ENCODE measurements at places on chromosomes 16 and 17.

DNA sequence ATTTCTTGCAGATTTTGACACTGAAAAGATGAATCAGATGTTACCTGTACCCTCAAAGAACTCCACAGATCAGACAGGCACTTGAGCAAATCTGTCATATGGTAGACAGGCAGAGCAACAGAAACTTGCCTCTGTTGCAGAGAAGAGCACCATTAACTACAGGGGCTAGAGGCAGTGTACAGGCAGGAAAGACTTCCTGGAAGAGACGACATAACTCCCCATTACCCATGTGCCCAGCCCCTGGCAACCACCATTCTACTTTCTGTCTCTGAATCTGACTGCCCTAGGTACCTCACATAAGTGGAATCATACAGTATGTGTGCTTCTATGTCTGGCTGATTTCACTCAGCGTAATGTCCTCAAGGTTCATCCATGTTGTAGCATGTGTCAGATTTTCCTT, 15.5 kb downstream of the GFOD2 start:
- no peak for DNase-seq

DNA sequence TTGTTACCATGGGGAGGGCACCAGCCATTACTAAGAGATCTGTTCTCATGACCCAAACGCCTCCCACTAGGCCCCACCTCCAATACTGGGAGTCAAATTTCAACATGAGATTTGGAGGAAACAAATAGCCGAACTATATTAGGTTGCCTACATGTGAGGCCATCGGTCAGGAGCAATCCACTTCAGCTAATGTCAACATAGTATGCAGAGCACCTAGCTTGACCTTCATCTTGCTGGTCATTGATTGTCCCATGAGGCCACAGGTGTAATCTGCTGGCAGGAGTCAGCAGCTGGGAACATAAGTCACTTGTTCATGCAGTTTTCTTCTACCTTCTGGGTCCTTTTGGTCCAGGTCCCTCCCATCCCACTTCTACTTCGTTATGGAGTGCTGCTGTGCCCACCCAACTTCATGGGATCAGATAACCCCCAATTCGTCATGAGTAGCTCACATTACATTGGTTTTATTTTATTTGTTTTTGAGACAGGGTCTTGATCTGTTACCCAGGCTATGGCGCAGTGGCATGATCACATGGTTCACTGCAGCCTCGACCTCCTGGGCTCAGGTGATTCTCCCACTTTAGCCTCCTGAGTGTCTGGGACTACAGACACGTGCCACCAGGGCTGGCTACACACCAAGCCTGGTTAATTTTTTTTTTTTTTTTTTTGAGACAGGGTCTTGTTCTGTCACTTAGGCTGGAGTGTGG, 5.9 kb upstream of the KPNA2 start:
- DNase-seq = no peak

GRCh38 chr17:80083136-80083661, 18.2 kb upstream of the GAA start:
- no peak for DNase-seq

GRCh38 chr17:965311-965989, 14.1 kb downstream of the NXN start:
- no peak for DNase-seq

DNA sequence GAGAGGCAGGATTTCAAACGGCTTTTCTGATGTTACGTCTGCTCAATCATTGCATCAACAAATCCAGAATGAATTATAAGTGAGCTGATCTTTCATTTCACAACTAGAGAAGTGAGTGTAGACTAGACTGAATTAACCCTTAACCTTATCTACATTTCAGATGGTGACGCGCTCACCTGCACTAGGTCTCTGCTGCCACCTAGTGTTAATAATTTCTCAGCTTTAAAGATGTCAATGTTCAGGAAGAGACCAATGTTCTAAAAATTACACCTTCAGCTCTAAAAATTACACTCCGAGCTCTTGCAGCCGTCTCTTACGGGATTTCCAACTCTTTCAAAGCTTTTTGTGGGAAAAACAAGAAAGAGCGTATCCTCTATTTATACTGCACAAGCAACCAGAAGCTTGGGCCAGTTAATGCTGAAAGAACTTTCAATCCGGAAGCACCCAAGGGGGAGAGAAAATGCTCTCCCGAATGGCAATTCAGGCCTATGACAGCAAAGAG, 88.2 kb upstream of the FA2H start:
- DNase-seq = no peak

DNA sequence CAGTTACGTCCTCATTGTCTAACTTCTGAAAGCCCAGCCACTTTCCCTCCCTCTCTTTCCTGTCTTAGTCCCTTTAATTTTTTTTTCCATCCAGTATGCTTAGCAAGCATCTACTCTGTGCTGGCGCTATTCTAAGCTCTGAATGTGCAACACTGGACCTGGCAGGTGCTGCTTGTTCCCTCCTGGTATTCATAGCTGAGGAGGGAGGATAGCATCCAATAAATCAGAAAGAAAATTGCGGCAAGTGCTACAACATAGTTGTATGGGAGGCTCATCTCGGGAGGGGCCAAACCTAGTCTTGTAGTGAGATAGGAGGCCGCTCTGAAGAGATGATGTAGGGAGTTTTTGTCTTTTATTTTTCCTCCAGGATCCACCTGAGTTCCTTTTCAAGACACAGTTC, 457.3 kb upstream of the HSBP1 start:
- no peak for DNase-seq

DNA sequence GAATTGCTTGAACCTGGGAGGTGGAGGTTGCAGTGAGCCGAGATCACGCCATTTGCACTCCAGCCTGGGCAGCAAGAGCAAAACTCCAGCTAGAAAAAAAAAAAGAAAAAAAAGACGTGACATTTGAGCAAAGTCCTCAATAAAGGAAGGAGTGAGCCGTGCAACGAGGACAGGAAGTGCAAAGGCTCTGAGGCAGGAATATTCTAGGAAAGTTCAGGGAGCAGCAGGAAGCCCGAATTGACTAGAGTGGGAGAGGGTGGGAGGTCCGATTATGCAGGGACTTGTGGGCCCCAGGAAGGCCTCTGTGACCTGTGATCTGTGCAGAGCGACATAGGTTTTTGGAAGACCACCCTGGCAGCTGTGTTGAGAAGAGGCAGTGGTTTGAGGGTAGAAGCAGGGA, 8.6 kb upstream of the LASP1NB start:
- no peak for DNase-seq

GRCh38 chr17:41486809-41487530, 2.7 kb downstream of the KRT36 start:
- no peak for DNase-seq

DNA sequence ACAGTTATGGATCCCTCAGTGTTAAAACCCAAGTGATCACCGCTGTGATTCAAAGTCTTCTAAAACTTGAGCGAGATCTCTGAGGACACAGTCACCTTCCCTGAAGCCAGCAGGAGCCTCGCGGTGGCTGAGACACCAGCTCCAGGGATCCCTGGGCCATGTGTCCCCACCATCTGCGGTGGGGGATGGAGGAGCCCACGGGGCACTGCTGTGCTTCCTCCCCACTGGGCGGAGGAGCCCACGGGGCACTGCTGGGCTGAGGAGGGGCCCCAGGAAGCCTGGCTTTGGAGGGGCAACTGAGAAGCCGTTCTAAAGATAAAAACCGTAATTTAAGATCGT, 65.7 kb upstream of the METRNL start:
- no peak for DNase-seq

DNA sequence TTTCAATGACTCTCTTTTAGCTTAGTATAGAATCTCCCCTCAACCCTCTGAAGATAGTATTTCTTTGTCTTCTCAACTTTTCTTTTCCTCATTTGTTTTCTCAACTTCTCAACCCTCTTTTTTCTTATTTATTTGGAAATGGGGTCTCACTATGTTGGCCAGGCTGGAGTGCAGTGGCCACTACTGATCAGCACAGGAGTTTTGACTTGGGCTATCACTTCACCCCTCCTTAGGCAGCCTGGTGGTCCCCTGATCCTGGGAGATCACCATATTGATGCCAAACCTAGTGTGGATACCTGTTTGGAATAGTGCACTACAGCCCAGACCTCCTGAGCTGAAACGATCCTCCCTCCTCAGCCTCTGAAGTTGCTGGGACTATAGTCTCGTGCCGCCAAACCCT, 79.8 kb downstream of the PITPNC1 start:
- no peak for DNase-seq

DNA sequence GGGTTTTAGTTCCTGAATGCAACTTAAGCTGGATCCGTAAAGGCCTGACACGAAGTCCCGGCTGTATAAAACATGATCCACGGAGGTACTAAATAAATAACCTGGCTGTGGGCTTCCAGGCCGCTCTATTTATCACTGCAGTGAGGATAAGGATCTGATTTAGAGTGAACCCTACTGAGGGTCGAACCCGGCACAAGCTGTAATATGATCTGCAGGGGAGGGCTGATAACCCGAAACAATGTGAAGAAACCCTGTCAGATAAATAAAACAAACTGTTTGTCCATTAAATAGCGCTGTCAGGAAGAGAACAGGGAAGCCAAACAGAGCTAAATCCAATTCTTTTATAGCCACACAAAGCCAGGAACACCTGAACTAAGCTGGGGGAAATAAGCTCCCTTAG, 375.6 kb upstream of the SALL1 start:
- DNase-seq = peak; percentile 63

DNA sequence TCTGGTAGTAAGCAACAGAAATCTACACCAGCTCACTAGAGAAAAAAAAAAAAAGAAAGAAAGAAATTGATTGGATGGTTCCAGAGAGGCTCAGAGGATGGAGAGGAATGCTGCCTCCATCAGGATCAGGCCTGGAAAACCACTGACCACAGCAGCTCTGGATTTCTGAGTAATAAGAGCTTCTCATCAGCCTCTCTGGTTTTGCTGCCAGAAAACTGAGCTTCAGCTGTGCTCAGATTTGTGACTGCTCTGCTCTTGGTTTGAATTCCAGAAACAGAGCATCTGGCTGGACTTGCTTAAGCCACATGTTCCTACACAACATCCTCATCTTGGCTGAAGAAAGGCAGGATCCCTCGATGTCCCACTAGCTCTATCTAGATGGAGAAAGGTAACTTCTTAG, 25.9 kb downstream of the IRX6 start:
- DNase-seq = no peak

DNA sequence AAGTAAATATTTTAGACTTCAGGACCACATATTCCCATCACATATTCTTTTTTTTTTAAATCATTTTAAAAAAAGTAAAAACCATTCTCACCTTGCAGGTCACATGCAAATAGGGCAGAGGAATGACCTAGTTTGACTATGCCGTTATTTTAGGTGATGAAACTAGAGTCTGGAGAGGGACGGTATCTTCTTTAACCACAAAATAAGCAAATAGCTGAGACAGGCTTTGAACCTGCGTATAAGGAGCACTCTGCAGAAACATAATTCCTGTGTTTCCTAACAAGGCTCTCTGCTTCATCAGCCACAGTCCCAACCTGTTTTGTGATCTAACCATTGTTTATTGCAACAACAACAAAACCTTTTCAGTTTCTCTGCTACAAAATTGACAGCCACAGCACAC, 121.5 kb downstream of the PCTP start:
- no peak for DNase-seq

DNA sequence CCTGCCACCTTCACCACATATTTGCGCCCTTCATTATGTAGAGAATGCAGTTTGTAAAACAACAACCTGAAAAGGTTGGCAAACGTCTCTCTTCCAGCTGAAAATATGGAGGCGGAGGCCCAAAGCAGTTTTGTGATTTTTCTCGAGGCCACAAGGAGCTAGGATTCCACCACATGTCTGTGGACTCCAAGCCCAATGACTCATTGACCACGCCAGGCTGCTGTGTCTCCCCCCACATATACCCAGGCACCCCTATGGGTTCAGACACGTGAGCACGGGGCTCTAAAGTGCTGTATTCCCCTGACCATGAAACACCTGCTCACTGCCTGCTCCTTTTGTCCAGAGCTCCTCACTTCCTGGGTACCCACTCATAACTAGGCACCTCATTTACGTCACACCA, 121.4 kb upstream of the CDH5 start:
- DNase-seq = no peak

DNA sequence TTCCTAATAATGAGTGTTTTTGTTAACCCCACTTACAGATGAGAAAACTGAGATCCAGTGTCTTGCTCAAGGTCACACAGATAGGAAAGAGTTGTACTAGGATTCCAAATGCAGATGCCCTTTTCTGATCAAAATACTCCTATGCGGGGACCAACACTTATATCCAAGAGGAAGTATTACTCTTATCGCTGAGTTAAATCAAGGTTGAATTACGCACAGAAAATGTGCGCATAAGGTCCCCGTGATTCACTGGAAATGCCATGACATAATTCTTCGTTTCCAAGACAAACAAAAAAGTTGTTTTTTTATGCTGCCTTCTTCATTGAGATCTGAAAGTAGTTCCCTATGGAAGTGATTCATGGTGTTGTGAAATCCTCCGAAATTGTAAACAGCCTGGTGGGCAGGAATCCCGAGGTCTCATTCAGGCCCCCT, 463.8 kb upstream of the HSBP1 start:
- DNase-seq = no peak

DNA sequence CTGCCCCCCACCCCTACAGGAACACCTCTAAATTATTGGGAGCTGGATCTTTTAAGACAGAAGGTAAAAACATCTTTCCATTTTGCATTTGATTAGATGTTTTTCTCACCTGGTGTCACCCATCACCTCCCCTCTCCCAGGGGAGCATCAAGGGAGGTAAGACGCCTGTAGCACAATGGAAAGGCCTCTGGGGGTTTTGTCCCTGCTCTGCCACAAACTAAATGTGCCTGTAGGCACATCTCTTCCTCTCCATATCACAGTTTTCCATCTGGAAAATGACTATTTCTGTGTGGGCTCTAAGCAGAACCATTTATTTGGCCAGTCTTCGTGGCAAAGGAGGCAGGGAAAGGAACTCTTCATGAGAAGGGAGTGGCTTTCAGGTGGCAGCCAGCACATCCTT, 76.6 kb downstream of the GNAO1 start:
- no peak for DNase-seq

DNA sequence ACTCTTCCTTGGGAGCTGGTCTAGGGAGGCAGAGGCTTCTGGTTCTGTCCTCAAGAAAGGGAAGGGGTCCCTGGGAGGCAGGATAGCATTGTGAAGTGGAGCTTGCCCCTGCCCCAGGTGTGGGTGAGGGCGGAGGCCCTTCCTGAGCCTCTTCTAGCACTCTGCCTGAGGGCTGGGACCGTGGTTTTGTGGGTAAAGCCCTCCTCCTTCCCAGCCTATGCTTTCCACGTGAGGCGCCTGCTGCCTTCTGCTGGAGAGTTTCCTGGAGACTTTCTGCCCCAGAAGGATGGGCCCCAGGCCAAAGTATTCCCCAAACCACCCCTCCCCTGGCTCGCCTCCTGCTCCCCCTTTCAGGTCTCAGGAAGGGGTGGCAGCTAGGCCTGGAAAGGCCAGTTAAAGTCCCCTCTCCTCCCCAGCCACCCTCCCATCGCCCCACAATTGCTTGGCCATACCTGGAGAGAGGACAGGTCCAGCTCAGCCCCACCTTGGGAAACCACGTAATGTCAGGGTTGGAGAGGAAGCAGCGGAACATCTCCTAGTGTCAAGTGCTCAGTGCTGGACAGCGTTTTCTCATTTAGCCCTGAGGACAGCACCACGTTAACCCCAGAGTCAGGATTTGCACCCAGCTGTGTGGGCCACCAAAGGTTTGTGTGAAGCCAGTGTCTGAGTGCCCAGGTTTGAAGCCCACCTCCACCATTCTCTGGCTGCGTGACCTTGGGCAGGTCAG, 5.6 kb downstream of the SBK1 start:
- no peak for DNase-seq

Data from left renal cortex interstitium (tissue), 4 donors.